Urinary bladder (tissue), 4 donors: ENCODE measurements at places on chromosomes 3 and 15.

DNA sequence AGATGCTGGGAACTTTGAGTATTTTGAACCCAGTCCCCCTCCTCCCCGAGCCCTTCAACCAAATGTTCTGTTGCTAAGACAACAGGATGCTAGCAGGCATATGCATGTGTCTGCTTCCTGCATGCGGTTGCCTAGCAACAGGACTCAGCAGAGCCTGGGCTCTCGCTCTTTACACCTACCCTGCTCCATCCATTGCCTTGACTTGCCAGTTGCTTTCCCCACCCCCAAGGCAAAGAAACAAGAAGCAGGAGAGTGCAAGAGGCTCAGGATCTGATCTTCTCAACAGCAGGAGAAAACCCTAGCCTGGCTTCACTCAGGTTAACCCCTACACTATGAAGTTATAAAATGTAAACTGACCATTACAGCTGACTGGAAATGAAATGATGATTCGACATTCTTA lies 393.0 kb downstream of the IGSF11 start:
- peak; percentile 4 for DNase-seq

DNA sequence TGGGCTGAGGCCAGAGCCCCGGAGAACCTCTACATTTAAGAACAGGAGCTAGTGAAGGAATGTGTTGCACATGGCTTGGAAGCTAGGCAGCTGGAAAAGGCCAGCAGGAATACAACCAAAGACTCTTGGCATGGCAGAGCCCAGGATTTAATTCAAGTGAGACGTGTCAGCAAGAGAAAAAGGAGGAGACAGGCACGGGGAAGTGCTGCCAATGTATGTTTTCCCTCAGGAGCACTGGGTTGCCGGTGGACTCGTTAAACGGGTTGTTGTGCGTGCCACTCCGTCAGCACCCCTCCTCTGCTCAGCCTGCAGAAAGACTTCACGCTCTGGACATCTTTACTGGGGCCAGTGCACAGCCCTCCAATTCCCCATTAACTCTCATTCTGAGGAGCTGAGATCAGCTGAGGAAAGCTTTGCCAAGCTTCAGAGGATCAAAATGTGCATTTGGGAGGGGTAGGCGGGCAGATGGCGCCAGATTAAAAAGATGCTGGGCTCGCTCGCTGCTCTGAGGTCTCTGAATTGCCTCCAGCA lies 103.7 kb downstream of the PDZRN3 start:
- peak; percentile 82 for DNase-seq

GRCh38 chr15:75590239-75590638 lies 11.1 kb upstream of the PTPN9 start:
- no peak for DNase-seq

DNA sequence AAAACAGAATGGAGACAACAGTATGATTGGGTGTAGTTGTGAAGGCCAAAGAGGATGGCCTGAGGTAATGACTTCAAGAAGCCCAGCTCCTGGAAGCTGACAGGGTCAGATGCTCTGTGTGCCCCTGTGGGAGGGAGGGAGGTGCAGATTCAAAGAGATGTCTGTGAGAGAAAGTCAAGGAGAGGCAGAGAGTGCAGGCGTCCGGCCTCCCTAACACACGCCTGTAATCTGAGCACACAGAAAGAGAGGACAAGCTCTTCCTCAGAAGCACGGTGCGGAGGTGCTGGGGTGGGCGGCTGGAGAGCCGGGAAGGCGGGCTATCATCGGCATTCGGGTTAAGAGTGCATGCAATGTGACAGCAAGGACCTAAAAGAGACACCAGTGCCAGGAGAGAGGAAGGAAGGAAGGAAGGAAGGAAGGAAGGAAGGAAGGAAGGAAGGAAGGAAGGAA lies 238.2 kb upstream of the HES1 start:
- no peak for DNase-seq

DNA sequence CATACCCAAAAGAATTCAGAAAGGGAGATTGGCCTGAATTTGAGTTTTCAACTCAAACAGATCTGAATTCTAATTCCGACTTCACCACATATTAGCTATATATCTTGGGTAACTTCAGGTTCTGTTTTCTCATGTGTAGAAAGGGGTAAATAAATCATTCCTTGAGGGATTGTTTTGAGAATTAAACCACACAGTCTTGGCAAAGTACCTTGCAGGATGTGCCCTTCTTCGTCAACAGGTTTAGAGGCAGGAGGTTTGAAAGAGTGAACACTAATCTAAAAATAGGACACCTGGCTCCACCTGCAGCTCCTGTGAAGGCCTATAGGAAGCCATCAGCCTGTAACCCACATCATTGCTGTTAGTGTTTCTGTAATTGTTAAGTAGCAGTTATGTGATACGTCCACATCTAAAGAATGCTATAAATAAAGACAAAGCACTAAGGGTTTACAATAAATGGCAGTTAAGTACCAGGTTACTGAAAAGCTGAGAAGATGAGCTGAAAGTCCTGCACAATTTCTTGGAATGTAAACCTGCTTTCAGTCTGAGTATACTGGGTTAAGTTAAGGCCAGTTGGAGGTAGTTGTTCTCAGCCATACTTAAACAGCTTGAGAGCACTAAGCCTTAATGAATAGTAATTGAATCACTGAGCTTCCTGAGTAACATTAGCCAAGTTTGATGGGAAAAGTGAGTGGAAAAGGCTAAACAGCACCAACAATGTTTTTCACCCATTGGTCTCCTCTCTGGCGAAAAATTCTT lies 6.0 kb downstream of the CCDC80 start:
- DNase-seq: no peak

DNA sequence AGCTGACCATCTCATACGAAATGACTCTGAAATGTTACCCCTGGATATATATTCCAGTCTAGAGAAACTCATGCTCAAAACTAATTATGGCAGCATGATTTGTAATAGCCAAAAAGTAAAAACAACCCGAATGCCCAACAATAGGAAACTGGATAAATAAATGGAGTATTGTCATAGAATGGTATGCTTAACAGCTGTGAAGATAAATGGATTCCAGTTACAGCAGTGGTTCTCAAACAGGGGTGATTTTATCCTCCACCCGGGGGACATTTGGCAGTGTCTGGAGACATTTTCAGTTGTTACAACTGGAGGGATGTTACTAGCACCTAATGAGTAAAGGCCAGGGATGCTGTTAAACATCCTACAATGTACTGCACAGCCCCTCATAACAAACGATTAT lies 52.3 kb upstream of the PIAS1 start:
- DNase-seq: no peak

GRCh38 chr3:156548902-156549301 lies 6.0 kb downstream of the SSR3 start:
- DNase-seq: no peak

- no peak for DNase-seq
Measured at GRCh38 chr3:139518926-139519842, 20.4 kb downstream of the RBP1 start.

GRCh38 chr3:60140160-60140559 lies 1090.3 kb upstream of the CFAP20DC start:
- DNase-seq: no peak

- no peak for DNase-seq
Measured at GRCh38 chr3:36763850-36764703, at the start of gene DCLK3. DCLK3 (minus strand) TSS chr3:36764553; CDS start chr3:36764263, 290 bp downstream.

GRCh38 chr3:179375091-179375999 lies 27.8 kb downstream of the MFN1 start:
- no peak for DNase-seq

DNA sequence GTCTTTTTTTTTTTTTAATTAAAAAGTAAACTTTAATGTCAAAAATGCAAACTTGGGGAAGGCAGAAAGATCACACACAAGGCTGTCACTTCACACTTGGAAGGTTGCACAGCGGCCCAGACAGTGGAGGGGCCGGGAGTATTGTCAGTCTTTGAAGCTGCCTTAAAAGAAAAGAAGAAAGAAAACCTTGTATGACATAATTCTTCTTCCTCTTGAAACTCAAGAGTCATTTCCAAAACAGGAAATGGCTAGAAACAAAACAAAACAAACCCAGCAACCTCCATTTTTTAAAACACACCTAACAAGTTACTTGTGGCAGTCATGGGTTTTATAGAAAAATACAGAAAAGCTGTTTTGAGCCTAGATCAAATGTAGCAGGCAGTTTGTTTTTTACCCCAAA lies 68.1 kb upstream of the MAGI1 start:
- DNase-seq: no peak

GRCh38 chr3:25460751-25461150 lies 32.7 kb downstream of the RARB start:
- DNase-seq: no peak

- no peak for DNase-seq
Measured at GRCh38 chr3:47824541-47825473, 21.9 kb downstream of the DHX30 start.

DNA sequence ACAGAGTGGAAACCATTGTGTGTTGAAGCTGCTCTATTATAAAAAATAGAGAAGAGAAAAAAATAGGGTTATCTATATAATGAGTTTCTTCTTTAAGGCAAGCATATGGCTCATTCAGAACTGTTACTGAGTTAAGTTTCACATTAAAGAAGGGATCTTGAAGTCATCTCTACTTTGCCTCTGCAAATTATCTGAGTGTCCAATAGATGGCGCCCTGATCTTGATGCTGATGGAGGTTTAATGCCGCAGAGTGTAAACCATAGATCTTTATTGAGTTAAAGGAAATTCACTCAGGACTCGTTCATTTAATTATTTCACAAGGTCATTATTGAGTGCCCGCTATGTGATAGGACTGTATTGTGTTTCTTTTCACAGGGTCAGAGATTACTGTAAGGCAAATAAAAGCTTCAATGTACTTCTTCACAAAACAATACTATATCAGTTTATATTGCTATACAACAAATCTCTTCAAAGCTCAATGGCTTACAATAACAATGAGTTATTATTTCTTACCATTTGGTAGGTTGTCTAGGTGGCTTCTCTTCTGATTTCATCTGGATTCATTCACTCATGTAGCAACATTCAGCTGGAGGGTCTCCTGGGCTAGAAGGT lies 171.4 kb downstream of the NSUN3 start:
- no peak for DNase-seq

GRCh38 chr15:90991587-90992285 lies 2.6 kb downstream of the PRC1 start:
- no peak for DNase-seq

DNA sequence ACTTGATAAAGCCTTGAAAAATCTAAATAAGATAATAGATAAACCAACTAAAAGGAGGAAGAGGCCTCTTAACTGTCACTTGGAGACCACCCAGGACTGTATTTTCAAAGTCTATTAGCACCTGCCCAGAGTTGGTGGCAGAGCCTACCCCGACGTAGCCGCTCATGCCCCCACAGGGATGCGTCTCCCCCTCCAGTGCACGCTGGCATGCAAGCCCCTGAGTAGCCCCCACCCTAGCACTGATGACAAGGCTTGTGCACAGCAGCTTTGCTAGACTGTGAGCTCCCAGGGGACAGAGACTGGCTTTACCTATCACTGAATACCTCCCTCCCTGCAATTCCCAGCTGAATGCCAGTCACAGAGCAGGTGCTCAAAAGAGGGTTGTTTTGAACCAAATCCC lies 54.1 kb upstream of the HES1 start:
- no peak for DNase-seq

DNA sequence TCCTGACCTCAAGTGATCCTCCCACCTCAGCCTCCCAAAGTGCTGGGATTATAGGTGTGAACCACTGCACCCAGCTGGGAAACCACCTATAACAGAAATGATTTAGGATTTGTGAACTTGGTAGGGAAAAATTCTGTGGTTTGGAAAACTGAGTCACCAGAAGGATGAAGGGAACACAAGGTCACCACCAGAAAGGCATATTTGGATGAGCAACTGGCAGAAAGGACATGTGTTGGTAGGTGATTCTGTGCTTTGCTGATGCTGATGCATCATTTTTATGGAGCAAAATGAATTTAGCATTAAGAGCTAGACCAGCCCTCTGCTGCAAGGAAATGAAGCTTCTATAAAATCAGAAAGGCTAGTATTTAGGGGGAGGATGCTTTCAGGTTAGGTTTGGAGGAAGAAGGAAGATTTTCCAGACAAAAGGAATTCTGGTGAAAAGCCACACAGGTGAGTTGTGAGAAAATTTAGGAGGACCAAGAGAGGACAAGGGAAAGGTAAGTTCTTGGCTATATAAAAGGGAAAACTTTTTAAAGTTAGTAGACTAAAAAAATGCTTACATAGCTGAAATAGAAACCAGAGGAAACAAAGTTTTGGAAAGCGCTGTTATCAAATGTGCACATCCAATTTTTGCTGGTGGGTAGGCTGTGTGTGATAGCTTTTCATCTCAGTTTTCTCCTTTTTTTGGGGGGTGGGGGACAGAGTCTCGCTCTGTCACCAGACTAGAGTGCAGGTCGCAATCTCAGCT lies 3.6 kb downstream of the PXK start:
- DNase-seq: no peak

DNA sequence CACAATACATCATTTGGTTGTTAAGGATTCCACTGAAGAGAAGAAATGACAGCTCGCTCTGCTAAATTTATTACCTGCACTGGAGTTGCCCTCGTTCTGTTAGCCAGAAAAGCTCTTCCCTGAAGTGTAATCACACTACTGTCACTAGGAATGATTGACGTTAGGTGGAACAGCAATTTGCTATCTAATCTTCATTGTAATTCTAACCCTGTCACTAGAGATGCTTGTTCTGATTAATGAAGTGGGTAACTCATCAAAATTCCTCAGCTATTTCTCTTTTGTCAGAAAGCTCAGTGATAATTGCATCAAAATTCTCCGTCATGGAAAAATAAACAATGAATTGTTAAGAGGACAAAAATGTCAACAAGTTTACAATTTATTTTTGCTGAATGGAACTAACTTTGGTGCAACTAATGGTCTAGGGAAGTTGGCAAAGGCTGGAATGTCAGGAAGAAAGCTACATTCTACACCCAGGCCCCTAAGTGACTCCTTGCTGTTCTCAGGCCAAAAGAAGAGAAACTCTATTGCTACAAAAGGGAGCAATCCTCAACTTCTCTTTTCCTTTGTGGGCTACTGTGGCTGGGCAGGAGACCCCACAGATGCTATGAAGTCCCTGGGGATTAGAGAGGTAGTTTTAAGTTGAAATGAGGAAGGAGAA lies 34.1 kb downstream of the CCDC191 start:
- no peak for DNase-seq

GRCh38 chr15:47414207-47414606 lies 303.1 kb upstream of the SEMA6D start:
- no peak for DNase-seq

GRCh38 chr15:100769043-100769974 lies 110.3 kb upstream of the ALDH1A3 start:
- no peak for DNase-seq

- DNase-seq: no peak
Measured at GRCh38 chr3:149969110-149969939, 1.4 kb downstream of the PFN2 start.
